ENCODE measurements at places on chromosomes 12 and 14.

GRCh38 chr12:4217091-4217490 lies 56.5 kb upstream of the CCND2 start:
- DNase-seq, result no peak

GRCh38 chr12:124027753-124028554 lies 54.9 kb downstream of the ZNF664 start:
- no peak for DNase-seq

GRCh38 chr12:109197327-109197726 lies 80.9 kb downstream of the ACACB start:
- no peak for DNase-seq

GRCh38 chr12:111216387-111217159 lies 152.3 kb downstream of the PHETA1 start:
- no peak for DNase-seq

Measured in hematopoietic multipotent progenitor cell treated with erythropoietin and hydrocortisone succinate and interleukin-3 and kit ligand, for 15 days (in vitro differentiated cells).